Right renal pelvis (tissue), 4 donors: ENCODE measurements at places on chromosomes 1 and 21.

- DNase-seq, result no peak
Measured at GRCh38 chr1:83787246-83787998, 211.5 kb downstream of the TTLL7 start.

DNA sequence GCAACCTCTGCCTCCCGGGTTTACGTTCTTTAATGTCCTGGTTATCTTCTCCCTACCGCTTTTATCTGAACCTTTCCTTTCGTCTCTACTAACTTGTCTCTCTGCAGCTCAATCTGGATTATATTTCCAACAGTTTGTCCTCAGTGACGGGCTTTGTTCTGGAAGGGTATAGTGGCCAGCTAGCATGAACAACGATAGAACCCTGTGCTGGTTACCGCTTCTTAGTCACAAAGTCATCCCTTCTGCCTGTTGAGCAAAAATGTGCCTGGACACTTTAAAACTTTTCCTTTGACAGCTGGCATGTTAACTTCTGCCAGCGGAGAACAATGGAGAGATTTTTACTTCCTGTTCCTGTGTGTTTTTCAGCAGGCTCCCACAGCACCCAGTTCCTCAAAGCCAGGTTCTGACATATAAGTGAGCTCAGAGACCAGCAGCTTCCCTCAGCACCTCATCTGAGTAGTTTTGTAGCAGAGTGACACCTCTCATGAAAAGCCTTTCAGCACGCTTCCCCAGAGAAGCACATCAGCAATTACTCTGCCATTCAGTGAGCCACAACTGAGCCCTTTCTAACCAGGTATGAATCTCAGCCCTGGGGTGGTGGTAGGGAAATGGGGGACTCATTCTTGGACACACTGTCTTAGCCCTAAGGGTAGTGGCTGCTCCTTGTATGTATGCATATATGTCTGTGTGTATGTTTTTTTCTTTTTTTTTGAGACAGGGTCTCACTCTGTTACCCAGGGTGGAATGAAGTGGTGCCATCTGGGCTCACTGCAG, 23.6 kb upstream of the CCDC17 start:
- DNase-seq, result no peak

DNA sequence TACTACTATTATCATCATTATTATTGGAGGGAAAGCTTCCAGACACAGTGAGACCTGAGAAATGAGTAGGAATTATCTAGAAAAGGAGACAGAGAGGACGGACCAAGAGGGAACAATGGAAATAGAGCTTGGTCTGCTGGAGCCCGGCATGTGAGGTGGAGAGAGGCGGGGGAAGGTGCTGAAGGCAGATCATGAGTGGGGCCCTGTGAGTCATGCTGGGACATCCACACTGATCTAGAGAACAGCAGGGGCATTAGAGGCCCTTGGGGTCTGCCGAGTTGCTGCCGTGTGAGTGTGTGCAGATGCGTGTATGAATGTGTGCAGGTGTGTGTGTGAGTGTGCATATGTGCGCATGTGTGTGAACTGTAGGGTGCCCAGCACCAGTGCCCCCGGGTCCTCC, 65.7 kb downstream of the TMCO4 start:
- no peak for DNase-seq

- DNase-seq, result no peak
Measured at GRCh38 chr1:2847086-2847985, 45.8 kb upstream of the TTC34 start.

GRCh38 chr1:218741852-218742251, 396.7 kb downstream of the TGFB2 start:
- no peak for DNase-seq

- no peak for DNase-seq
Measured at GRCh38 chr1:9233241-9233941, 1.2 kb upstream of the H6PD start.

- no peak for DNase-seq
Measured at GRCh38 chr1:186420923-186421322, 40.0 kb downstream of the PDC start.

- no peak for DNase-seq
Measured at GRCh38 chr1:147581459-147581858, 40.2 kb downstream of the BCL9 start.

GRCh38 chr1:112995890-112996289, 39.9 kb upstream of the SLC16A1 start:
- DNase-seq, result no peak
